Fibroblast of lung (primary cell): ENCODE measurements at places on chromosomes 13 and 19.
A peak's percentile ranks its signal among the peaks of the same experiment; 100 is the strongest.

DNA sequence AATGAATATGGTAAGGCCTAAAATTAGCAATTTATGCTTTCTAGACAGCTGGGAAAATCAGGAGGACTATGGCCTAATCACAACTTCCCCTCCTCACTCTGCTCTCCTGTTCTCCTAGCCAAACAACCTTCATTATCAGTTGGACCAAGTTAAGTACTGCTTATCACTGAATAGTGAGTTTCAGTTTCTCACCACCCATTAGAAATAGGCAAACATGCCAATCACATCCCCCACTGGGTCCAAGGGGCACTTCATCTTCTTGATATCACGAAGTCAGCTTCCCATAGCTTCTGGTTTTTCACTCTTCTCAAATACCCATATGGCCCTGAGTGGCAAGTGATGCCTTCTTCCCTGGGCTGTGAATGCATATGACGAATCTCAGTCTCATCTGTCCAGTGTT is 689.6 kb downstream of the SLITRK5 start:
- DNase-seq, result no peak

DNA sequence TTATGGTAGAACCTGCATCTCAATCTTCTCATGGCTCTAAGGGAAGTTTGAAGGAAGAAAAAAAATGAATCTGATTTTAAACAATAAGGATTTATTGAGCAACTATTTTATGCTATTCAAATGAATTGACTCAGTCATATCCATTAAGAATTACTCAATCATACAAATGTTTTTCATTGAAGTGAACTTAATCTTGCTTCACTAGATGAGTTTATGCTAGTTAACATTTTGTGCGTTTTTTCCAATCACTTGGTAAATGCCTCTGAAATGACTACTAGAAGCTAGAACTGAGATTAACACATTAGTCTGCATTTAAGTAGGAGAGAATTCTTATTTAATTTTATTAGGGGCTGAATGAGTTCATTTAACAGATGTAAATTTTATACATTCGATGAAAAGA is 25.2 kb downstream of the RXFP2 start:
- DNase-seq, result no peak

GRCh38 chr19:55640577-55641425 is at the start of gene ZNF580:
ZNF580 (plus strand) TSS chr19:55641002; CDS start chr19:55642509, 1,507 bp downstream.
- DNase-seq, result peak; percentile 91

- no peak for DNase-seq
Measured at GRCh38 chr13:80664950-80665349, 324.0 kb upstream of the SPRY2 start.

- DNase-seq, result no peak
Measured at GRCh38 chr13:100301418-100301817, 212.5 kb downstream of the PCCA start.

DNA sequence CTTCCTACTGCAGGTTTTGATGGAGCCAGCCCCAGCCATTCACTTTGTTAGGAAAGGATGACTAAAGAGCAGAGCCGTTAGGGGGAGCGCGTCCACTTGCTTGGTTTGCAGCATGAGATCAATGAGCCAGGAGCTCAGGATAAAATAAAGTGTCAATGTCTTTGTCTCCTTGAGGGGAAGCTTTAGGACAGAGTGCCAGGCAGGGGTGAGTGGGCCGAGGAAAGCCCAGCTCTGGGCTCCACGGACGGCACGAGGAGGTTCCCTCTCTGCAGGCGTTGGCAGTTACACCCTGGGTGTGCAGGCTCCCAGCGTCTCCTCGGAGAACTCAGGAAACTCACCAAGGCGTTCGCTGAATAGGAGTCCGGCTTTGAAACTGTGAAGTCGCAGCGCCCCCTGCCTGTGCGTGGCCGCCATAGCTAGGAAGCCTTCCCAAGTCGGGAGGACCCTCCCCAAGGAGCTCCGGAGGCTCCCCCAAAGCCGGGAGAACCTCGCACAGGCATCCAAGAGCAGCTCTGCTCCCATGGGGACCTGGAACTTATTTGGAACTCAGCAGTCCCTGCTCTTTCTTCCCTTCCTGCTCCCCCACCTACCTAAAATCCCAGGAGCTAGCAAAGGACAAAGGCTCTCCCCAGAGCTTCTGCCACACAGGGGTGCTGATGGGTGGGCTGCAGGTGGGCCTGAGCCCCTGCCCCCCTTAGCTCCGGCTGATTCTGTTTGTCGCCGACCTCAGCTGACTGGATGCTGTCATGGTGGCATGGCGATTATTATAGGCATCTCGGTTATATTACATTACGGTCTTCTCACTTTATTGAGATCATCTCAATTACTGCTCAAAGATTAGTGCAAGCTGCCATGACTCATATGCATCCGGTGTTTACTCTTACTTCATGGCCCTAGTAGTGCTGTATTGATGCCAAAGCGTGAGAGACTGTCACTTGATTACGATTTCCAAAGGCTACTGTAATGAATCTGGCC is 34.4 kb downstream of the GSX1 start:
- DNase-seq, result peak; percentile 74

DNA sequence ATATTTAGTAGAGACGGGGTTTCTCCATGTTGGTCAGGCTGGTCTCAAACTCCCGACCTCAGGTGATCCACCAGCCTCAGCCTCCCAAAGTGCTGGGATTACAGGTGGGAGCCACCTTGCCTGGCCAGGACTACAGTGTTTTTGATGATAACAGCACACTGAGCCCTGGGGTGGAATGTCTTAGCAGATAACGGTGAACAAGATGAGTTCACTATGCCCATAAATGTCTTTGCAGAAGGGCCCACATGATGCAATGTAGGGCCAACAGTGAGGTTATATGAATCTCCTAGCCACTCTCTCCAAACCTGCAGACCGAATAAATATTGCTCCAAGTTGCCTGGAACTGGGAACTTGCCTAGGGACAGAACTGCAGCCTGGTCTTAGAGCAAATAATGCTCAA is 235.1 kb downstream of the COG6 start:
- DNase-seq, result no peak

GRCh38 chr13:48222358-48223301 is 10.4 kb upstream of the ITM2B start:
- no peak for DNase-seq

- DNase-seq, result peak; percentile 32
Measured at GRCh38 chr13:81184556-81185265, 843.8 kb upstream of the SPRY2 start.

DNA sequence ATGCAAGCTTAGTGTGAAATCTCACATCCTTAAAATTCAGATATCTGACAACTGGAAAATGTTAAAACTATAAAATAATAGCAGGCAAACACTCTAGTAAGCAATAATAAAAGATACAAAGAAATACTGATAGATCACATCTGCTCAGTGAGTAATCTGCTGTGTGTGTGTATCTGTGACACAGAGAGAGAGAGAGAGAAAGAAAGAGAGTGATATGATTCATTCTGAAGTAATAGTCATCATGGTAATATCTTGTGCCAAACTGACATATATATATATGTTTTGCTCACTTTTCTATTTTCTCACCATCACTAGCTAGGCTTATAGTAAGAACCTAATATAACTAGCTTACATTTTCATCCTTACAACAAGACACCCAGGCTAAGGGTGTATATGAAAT is 288.0 kb upstream of the SLITRK6 start:
- DNase-seq, result peak; percentile 58

GRCh38 chr19:8209462-8210378 is 550 bp downstream of the CERS4 start:
- peak; percentile 41 for DNase-seq

DNA sequence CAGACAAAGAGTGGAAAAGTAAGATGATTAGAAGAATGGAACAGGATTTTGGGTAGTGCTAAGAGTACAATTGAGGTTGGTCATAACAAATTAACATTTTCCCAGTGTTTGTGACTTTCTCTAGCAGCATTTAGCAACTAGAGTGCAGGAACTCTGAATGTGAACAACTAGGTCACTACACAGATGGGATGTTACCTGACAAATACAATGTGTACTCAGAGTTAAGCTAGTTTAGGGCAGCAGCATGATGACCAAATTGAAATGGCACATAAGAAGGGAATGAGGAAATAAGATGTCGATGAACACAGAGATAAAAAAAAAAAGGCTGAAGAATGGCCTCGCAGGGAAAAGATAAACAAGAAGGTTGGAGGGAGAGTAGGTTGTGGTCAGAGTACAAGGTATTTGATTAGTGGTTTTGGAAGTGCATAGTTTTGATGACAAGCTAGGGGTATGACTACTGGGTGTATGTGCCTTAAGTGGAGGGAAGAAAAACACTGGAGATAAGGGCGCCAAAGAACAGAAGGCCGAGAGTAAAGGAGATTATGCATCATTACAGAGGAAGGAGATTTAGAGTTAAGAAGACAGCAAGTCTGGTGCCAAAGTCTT is 381.1 kb downstream of the FGF14 start:
- no peak for DNase-seq

- DNase-seq, result no peak
Measured at GRCh38 chr13:45695198-45695730, 6.9 kb upstream of the CBY2 start.

DNA sequence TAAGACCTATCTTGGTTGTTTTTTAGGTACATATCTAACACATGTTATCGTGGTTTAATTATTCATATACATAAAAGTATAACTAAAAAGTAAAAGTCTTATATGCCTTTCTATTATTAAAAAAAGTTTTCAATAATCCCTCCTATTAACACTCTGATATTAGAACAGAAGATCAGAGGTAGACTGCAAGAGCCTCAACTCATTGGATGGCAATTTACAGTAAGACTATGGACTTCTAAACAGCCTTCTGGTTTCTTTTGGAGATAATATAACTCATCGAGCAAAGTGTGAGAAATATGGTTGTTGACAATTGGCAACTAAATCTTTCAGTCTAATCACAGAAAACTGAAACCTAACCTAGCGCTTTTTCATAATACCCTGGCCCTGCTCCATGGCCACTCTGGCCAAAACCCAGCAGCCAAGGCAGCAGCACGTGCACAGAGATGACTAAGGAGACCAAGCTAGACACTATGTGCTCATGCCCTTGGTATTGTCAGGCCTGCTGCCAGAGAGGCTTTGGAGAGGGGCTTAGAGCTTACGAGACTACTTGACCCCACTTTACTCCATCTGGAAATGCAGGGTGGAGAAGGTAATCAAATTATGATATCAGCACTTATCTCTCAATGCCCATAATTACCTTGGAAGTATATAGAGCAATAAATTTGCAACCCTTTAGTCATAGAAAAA is 40.6 kb upstream of the EEF1AKMT1 start:
- DNase-seq, result peak; percentile 96

DNA sequence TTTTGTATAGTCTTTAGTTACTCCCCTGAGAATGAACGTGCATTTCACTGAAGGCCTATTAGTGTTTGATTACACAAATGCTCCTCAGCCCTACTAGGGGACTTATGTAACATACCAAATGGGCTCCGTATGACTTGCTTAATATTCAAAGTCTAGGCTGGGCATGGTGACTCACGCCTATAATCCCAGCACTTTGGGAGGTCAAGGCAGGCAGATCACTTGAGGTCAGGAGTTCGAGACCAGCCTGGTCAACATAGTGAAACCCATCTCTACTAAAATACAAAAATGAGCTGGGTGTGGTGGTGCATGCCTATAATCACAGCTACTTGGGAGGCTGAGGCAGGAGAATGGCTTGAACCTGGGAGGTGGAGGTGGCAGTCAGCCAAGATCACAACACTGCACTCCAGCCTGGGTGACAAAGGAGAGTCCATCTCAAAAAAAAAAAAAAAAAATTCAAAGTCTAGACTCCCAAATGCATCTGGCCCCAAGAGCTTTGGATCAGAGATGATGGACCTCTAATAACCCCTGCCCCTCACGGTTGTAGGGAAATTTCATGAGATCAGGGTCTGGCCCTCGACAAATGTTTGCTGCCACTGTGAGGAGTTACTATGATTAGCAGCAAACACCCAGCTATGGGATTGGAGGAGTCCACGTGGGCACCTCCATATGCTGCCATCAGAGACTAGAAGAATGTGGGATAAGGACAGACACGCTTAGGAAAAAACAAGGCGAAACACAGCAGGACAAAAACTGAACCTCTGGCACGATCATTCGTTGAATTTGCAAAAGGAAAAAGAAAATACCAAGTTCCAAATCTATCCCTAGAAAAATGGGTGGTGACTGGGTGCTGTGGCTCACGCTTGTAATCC is 4.6 kb downstream of the FBXO17 start:
- DNase-seq, result peak; percentile 22

- DNase-seq, result no peak
Measured at GRCh38 chr13:48726711-48727110, 73.0 kb downstream of the CYSLTR2 start.

DNA sequence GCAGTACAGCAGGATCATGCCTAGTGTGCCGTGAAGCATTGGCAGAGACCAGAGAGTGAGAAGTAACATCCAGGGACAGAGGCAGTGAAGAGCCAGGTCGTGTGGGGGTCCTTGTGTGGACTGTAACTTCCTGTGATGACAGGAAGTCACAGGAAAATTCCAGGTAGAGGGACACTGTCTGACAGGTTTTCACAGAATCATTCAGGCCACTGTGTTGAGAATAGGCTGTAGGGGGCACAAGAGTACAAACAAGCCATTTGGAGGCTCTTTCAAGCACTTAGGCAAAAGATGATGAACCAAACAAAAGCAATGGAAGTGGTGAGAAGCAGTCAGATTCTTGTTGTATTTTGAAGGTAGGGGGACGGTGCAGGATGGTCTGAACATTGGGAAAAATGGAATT is 46.4 kb downstream of the N4BP2L1 start:
- peak; percentile 61 for DNase-seq
